NCI-H446 (cell line): ENCODE measurements at places on chromosomes 13 and 19.

DNA sequence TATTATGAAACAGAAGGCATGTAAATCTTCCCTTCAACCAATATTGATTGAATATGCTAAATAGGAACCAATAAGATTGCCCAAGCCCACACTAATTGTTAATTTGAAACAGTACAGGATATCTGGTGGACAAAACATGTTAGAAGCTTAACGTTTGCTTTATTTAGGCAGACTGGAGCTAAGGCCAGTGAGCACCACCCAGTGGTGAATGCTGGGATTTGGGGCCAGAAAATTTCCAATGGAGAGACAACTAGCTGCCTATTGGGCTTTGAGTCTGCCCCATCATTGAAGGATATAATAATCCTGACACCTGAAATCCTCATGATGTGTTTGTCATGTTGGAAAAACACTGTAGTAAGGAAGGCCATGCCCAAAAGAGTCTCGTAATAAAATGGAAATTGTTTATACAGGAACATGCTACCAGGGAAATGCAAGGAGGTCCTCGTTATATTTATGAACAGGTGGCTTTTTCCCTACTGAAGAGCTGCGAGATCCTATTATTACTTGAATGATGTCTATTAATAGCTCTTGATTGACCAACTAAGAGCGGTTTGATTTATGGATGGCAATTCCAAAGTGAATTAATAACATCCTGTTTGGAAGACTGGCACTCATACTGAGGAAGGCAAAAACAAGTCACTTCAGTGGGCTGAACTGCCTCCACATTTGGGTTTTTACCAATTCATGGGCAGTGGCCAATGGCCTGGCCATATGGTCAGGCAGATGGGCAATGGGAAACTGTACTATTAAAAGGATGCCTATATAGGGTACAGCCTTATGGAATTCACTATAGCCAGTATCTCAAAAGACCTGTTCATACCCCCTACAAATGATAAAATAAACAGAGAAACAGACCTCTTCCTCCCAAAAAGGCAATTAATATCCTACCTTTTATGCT lies 8.7 kb downstream of the SIGLECL1 start:
- DNase-seq, result peak; percentile 1

- DNase-seq, result no peak
These were observed 2304.9 kb downstream of the PCDH9 start for GRCh38 chr13:64925284-64925683.

DNA sequence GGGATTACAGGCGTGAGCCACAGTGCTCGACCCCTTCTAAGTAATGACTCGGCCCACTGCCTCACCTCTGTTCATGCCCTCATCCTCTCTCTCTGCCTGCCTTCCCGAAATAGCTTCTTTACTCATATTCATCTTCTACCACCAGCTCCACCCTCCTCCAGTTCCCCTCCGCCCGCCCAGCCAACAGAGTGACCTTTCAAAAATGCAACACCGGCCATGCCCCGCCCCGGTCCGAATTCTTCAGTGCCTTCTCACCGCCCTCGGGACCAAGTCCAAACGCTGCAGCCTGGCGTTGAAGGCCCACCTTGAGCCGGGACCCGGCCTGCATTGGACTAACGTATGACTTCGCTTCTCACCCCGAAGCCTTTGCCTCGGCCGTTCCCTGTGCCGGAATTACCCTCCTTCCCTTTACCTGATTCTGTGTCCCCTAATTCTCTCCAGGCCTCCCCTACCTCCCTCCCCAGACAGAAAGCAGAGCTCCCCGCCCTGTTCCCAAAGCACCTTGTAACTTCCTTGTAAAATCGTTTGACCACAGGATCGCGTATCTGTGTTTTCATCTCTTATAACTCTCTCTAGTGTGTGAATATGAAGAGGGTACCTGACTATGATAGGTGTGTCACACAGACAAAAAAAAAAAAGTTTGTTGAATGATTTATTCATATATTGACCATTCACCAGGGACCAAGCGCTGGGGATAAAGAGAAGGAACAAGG lies 8.1 kb upstream of the MUC16 start:
- DNase-seq, result no peak

DNA sequence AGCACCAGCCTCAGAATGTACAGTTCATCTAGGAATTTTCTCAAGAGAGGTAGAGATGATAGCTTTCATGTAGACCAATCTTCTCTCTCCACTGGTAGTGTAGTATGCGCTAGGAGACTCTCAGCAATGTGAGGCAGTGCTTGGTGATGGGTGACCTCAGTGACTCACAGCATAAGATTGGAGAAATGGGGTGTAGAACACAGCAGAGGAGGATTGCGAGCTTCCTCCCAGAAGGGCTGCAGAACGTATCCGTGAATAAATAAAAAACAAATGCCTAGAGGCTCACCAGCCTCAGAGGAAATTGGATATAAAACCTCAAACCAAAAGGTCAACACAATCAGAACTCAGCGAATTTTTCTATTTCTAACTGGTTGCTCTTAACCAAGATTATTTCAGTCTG lies 182.9 kb upstream of the RXFP2 start:
- DNase-seq, result no peak

- DNase-seq, result no peak
These were observed 25.7 kb downstream of the CAB39L start for GRCh38 chr13:49418206-49418605.

DNA sequence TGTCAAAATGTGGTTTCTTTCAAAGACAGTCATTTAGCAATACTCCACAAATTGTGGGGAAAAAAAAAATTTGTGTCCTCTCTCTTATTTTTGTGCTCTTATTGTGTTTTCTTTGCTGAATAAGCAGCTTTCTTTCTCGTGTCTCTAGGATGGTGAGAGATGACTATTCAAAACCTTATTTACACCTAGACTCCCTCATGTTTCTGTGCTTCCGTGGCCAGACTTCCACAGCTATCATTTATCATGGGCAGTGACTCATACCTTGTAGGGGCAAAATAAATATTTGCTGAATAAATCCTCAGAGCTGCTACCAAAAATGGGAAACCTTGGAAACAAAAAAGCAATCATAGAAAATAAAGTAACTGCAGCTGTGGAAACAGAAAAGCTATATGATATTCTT lies 204.9 kb upstream of the MIR17HG start:
- DNase-seq, result peak; percentile 7

DNA sequence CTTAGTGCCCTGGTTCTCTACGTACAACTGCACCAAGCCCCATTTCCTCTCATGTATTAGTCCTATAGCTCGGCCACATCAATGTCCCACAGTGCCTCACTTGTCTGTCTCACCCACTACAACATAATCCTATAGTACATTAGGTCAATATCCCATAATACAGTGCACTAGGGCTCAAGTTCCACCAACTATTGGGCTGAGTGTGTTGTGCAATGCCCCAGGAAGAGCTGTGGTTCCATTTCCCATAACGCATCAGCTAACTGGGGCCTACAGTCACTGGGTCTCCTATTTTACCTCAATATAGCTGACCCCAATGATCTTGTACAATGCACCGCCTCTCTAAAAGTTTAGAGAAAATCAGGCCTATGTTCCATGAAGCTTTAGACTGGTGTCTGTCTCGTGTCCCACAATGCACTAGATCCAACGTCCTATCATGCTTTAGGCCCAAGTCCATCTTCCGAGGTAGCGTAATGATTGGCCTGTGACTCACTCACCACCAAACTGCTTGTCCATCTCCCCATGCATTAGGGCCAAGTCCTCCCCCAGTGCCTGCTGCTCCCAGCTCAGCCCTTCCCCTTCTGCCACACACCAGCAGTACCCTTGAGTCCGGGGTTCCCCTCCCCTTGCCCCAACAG lies 21.8 kb downstream of the TSKS start:
- DNase-seq, result no peak

GRCh38 chr13:33194820-33195692 lies 90.5 kb downstream of the STARD13 start:
- no peak for DNase-seq

DNA sequence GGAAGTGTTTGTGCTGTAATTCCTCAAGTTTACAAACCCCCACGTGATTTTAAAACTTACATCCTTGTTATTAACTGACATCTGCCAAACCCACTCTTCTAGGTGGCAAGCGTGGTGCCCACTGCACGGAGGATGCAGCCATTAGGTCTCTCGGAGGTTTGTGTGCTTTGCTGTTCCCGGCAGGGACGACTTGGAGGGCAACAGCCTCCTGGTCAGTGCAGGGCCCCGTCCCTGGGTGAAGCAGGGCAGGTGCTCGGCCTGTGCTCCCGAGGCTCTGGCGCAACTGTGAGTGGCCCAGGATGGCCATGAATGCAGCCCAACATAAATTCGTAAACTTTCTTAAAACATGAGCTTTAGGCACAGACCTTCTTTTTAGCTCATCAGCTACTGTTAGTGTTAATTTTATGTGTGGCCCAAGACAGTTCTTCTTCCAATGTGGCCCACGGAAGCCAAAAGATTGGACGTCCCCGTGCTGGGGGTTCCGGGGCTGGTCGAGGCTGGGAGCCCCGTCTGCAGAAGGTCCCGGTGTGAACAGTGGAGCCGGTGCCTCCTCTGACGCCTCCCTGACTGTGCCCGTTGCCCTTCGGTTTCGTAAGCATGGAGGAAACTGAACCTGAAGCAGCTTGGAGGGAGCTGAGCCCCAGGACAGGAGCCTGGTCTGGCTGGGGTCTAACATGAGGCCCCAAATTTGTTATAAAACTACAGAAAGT lies 11.9 kb downstream of the GAS6 start:
- no peak for DNase-seq

GRCh38 chr13:20798027-20798426 lies 24.3 kb upstream of the EEF1AKMT1 start:
- no peak for DNase-seq

- no peak for DNase-seq
These were observed 8.9 kb downstream of the B3GLCT start for GRCh38 chr13:31208559-31209122.

DNA sequence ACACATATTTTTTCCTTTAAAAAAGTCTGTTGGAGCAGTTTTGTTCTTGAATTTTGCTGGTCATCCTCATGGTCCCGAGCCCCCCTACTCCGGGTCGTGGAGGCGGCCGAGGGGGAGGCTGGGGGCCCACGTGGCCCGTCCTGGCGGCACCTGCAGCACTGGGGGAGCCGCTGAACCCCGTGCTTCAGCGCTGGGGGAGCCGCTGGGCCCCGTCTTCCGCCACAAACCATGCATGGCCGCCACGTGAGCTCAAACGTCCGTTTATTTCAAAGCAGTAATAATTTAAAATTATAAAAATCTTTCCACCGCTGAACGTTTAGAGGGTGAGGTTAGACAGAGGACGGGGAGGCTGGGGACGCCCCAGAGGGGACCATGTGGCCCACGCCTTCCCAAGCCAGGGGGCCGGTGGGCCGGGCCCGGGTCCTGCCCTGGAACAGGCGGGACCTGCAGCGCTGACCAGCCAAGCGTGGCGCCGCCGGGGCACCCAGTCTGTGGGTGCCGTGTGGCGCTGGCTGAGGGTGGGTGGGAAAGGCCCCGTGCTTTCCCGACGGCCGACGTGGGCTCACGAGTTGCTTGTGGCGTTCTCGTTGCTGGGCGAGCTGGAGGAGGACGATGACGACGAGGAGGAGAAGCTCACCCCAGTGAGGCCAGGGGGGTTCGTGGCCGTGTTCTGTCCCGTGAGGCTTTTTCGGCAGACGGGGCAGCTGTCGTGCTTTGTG lies 8.0 kb downstream of the FGF22 start:
- DNase-seq, result no peak

GRCh38 chr13:51396352-51396751 lies 56.5 kb downstream of the INTS6 start:
- no peak for DNase-seq
